ENCODE measurements at places on chromosomes 13 and 19. TPM values are rescaled to one million over a fixed set of nuclear protein-coding genes. Genes with fewer than 3 reads are reported as not detected.

GRCh38 chr13:99871249-99871898, 100.2 kb downstream of the ZIC5 start:
- H3K27ac ChIP-seq: no peak overlapping the region
- H3K36me3 ChIP-seq: no peaks in the 10 kb centered on the region
- H3K27me3 ChIP-seq: peaks cover 52% of the 10 kb centered on the region
- no peak for DNase-seq
- no peak overlapping the region for H3K4me3 ChIP-seq

The C13orf46 gene
- total RNA-seq: 0.07 TPM

- no peaks in the 10 kb centered on the region for H3K27me3 ChIP-seq
- DNase-seq: no peak
- H3K4me3 ChIP-seq: no peak overlapping the region
Observed at GRCh38 chr13:46810440-46810839, 13.5 kb upstream of the ESD start.

GRCh38 chr13:101493541-101493940, 41.1 kb downstream of the ITGBL1 start:
- H3K27ac ChIP-seq: no peak overlapping the region
- H3K36me3 ChIP-seq: no peaks in the 10 kb centered on the region
- no peaks in the 10 kb centered on the region for H3K27me3 ChIP-seq

DNA sequence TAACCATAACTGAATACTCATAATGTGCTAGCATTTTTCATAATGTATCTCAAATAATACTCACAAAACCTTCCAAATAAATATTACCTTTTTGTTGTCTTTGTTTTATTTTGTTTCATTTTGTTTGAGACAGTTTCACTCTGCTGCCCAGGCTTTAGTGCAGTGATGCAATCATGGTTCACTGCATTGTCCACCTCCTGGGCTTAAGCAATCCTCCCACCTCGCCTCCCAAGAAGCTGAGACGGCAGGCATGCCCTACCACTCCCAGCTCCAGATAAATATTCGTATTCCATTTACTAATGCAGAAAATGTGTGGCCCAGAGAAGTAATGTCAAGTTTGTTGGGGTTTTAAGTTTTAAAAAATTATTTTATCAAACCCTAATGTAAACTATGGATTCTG, 739.1 kb downstream of the GPC5 start:
- peak; percentile 2 for DNase-seq
- H3K4me3 ChIP-seq: no peak overlapping the region
- H3K27me3 ChIP-seq: no peaks in the 10 kb centered on the region
- H3K4me1 ChIP-seq: peaks cover 9% of the 10 kb centered on the region
- no peaks in the 10 kb centered on the region for H3K36me3 ChIP-seq
- H3K27ac ChIP-seq: peak overlapping the region; percentile 76

GRCh38 chr13:41196620-41197019, 2.3 kb upstream of the KBTBD7 start:
- no peaks in the 10 kb centered on the region for H3K27me3 ChIP-seq
- DNase-seq: peak; percentile 48
- H3K4me3 ChIP-seq: no peak overlapping the region
- H3K4me1 ChIP-seq: peaks cover 7% of the 10 kb centered on the region

DNA sequence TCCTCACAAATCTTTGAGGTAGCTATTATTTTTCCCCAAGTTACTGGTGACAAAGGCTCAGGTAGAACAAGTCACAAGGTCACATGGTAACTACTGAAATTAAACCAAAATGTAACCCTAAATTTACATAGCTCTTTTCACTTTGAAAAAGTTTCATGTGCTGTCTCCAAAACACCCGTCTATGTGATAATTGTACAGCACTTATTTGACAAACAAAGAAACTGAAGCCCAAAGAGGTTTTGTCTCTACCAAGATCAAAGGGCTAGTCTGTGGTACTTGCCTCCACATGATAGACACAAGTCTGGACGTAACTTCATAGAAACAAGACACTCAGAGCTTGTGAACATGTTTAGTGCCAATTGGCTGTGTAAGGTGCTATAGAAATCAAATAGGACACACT, 108.3 kb downstream of the SACS start:
- no peak overlapping the region for H3K27ac ChIP-seq
- H3K36me3 ChIP-seq: no peaks in the 10 kb centered on the region
- H3K4me1 ChIP-seq: peaks cover 38% of the 10 kb centered on the region
- DNase-seq: no peak

The KANK2 gene
- 96.6 TPM for total RNA-seq

- no peak for DNase-seq
- H3K4me3 ChIP-seq: no peak overlapping the region
- no peak overlapping the region for H3K27ac ChIP-seq
- H3K27me3 ChIP-seq: no peaks in the 10 kb centered on the region
- H3K4me1 ChIP-seq: no peaks in the 10 kb centered on the region
- no peaks in the 10 kb centered on the region for H3K36me3 ChIP-seq
Observed at GRCh38 chr13:84315527-84315926, 433.3 kb upstream of the SLITRK1 start.

DNA sequence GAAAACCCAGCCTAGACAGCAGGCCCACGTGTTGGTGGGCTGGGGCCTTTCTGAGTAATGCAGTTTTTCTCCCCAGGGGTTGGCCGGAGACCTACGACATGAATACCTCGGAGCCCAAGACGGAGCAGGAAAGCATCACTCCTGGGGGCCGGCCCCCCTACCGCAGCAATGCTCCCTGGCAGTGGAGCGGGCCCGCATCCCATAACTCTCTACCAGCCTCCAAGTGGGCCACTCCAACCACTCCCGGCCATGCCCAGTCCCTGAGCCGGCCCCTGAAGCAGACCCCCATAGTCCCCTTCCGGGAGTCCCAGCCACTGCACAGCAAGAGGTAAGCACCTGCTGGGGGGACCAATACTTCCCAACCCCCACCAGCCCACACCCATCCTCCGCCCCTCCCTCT, 82.9 kb downstream of the DPF1 start:
- H3K27me3 ChIP-seq: no peaks in the 10 kb centered on the region
- H3K4me1 ChIP-seq: no peaks in the 10 kb centered on the region
- H3K27ac ChIP-seq: no peak overlapping the region
- no peak for DNase-seq
- H3K36me3 ChIP-seq: peaks cover 4% of the 10 kb centered on the region

- peaks cover 40% of the 10 kb centered on the region for H3K27me3 ChIP-seq
- peak; percentile 7 for DNase-seq
- no peaks in the 10 kb centered on the region for H3K36me3 ChIP-seq
- H3K4me3 ChIP-seq: no peak overlapping the region
- no peaks in the 10 kb centered on the region for H3K4me1 ChIP-seq
Observed at GRCh38 chr13:29730253-29730652, 120.2 kb downstream of the UBL3 start.

The ATP8B3 gene
- total RNA-seq: 3.9 TPM

The ADAMTS10 gene
- total RNA-seq: not detected

GRCh38 chr13:75452564-75452963, 29.4 kb downstream of the TBC1D4 start:
- H3K27me3 ChIP-seq: no peaks in the 10 kb centered on the region
- H3K4me3 ChIP-seq: no peak overlapping the region
- H3K4me1 ChIP-seq: peaks cover 3% of the 10 kb centered on the region
- no peaks in the 10 kb centered on the region for H3K36me3 ChIP-seq
- no peak for DNase-seq

The SRRM5 gene
- 0.11 TPM for total RNA-seq

The KCNN4 gene
- 45.7 TPM for total RNA-seq

- DNase-seq: peak; percentile 5
- no peaks in the 10 kb centered on the region for H3K27me3 ChIP-seq
- no peaks in the 10 kb centered on the region for H3K36me3 ChIP-seq
- no peak overlapping the region for H3K4me3 ChIP-seq
Observed at GRCh38 chr13:50722440-50723125, 120.9 kb downstream of the DLEU7 start.

GRCh38 chr19:49968279-49968922, 7.4 kb upstream of the SIGLEC11 start:
- H3K27me3 ChIP-seq: no peaks in the 10 kb centered on the region
- no peak for DNase-seq
- H3K4me3 ChIP-seq: no peak overlapping the region
- H3K27ac ChIP-seq: no peak overlapping the region
- no peaks in the 10 kb centered on the region for H3K4me1 ChIP-seq
- no peaks in the 10 kb centered on the region for H3K36me3 ChIP-seq

DNA sequence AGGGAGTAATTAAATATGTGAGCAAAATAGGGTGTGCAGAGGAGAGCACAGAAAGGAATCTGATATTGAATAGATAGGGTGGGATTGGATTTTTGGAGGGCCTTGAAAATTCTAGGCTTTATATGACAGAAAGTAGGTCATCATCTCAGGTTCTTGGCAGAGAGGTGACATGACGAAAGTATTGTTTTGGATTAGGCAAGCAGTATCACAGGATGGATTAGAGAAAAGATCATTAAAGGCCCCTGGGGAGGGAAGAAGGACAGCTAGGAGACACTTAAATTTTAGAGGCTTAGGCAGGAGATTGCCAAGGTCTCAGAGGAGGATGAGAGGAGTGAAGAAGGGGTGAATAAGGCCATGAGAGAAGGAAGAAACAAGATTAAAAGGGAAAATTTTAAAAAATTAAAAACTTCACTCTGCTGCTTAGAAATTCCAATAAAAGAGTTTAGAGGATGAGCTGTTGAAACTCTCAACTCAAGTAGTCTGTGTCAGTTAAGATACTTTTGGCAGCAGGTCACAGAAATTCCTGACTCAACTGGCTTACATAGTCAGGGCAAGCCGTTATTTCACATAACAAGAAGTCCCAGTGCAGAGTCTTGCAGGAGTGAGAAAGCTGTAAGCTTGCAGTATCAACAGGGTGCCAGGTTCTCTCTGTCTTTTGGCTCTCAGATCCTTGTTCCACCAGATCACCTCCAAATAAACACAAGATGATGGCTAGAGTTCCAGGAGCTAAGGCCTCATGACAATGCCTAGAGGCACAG, 8.8 kb downstream of the GPC6 start:
- peaks cover 11% of the 10 kb centered on the region for H3K4me1 ChIP-seq
- H3K4me3 ChIP-seq: no peak overlapping the region
- H3K36me3 ChIP-seq: no peaks in the 10 kb centered on the region
- no peaks in the 10 kb centered on the region for H3K27me3 ChIP-seq
- DNase-seq: no peak
- H3K27ac ChIP-seq: no peak overlapping the region

The POLR2I gene
- total RNA-seq: 250 TPM

GRCh38 chr19:45368737-45369340, 1.5 kb downstream of the ERCC2 start:
- no peaks in the 10 kb centered on the region for H3K27me3 ChIP-seq
- peak; percentile 24 for DNase-seq
- H3K4me3 ChIP-seq: peak overlapping the region; percentile 94
- H3K27ac ChIP-seq: no peak overlapping the region
- H3K36me3 ChIP-seq: no peaks in the 10 kb centered on the region
- H3K4me1 ChIP-seq: peaks cover 7% of the 10 kb centered on the region

DNA sequence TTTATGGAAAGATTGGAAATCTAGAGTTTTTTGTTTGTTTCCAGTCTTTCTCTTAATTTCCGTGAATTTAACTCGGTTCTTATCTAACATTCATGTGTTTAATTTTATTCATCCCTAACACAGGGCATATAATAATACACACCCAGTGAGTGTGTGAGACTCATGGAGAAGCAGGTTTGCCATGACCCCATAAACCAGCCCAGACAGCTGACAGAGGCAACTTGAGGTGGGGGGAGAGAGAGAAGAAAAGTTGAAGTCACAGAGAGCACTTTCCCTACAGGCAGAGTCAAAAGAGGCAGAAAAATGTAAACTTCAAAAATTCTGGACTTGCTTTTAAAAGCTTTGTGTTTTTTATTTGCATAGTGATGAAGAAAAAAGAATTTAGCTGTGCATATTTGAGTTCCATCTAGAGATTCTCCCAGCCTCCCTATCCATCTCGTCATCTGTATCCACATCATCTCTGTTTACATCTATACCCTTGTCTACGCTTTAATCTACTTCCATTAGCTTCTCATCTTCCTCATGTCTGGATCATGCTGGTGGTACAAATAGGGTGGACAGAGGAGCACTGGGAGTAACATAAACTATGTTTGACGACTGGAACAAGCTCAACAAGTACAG, 60.2 kb downstream of the THSD1 start:
- no peak for DNase-seq
- H3K27me3 ChIP-seq: no peaks in the 10 kb centered on the region

- DNase-seq: no peak
- H3K27ac ChIP-seq: no peak overlapping the region
- no peaks in the 10 kb centered on the region for H3K27me3 ChIP-seq
- no peak overlapping the region for H3K4me3 ChIP-seq
- H3K36me3 ChIP-seq: no peaks in the 10 kb centered on the region
Observed at GRCh38 chr19:29750001-29750400, 34.9 kb upstream of the C19orf12 start.

DNA sequence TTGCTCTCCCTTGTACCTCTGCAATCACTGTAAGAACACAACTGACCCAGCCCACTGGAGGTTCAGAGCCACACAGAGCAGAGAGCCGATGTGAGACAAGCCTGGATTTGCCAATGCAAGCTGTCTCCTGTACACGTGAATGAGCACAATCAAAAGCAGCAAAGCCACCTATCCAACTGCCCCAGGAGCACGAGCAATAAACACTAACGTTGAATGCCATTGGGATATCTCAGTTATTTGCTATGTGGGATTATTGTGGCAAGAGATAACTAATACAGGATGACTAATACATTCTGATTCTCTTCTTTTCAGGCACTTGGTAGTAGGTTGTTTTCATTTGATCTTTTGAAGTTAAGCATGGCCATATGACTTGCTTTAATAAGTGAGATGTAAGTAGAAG, 85.2 kb upstream of the FAM216B start:
- DNase-seq: peak; percentile 80
- H3K4me3 ChIP-seq: no peak overlapping the region
- H3K36me3 ChIP-seq: no peaks in the 10 kb centered on the region
- H3K4me1 ChIP-seq: peaks cover 13% of the 10 kb centered on the region
- no peaks in the 10 kb centered on the region for H3K27me3 ChIP-seq

DNA sequence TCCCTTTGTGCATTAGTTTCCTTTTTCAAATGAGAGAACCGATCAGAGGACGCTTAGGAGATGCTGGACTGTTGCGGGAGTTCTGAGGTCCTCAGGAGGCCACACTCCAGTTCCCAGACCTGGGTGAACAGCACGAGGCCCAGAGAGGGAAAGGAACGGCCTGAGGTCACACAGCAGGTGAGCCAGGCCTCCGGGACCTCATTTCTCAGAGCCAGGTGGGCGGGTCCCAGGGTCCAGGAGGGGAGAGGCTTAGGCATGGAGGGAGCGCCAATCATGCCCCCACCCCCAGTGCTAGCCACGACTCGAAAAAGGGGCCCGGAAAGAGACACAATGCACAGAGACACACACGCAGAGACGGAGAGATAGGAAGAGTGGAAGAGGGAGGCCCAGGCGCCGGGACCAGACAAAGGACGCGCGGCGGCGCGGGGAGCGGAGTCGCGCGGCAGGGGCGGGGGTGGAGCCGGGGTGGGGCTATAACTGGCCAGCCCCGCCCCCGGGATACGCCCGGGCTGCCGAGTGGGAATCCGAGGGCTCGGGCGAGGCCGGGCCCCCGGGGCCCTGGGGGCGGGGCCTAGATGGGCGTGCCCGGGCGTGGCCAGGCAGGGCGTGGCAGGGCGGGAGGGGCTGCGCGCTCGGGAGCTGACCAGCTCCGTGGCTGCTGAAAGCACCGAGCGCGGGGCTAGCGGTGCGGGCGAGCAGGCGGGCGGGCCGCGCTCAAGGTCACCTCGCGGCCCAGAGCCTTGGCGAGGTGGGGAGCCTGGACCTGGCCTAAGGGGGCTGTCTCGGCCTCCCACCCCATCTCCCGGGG, 1.6 kb downstream of the ELAVL3 start:
- no peak overlapping the region for H3K4me3 ChIP-seq
- DNase-seq: no peak
- H3K4me1 ChIP-seq: peaks cover 7% of the 10 kb centered on the region
- H3K27ac ChIP-seq: no peak overlapping the region

Data from PC-3 (cell line).